ENCODE measurements at places on chromosomes 3 and 15. TPM values are rescaled to one million over a fixed set of nuclear protein-coding genes. Genes with fewer than 3 reads are reported as not detected.

GRCh38 chr15:93948726-93949125 lies 282.6 kb upstream of the MCTP2 start:
- DNase-seq: no peak

GRCh38 chr3:13854492-13854891 lies 25.4 kb downstream of the WNT7A start:
- no peak for DNase-seq

- DNase-seq: no peak
Measured at GRCh38 chr3:145191543-145191942, 969.4 kb downstream of the PLOD2 start.

DNA sequence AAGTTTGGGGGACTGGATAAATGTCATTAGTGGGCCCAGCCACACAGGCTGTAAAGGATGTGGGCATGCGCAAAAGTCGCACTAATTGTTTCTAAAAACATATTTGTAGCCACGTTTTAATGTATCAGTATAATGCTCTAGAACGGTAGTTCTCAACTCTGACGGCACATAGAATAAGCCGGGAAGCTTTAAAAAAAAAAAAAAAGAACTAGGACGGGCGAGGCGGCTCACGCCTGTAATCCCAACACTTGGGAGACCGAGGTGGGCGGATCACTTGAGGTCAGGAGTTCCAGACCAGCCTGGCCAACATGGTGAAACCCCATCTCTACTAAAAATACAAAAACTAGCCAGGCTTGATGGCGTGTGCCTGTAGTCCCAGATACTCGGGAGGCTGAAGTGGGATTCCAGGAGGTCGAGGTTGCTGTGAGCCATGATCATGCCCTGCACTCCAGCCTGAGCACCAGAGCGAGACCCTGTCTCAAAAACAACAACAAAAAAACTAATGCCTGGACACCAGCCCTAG lies 618 bp upstream of the MON1A start:
- no peak for DNase-seq

DNA sequence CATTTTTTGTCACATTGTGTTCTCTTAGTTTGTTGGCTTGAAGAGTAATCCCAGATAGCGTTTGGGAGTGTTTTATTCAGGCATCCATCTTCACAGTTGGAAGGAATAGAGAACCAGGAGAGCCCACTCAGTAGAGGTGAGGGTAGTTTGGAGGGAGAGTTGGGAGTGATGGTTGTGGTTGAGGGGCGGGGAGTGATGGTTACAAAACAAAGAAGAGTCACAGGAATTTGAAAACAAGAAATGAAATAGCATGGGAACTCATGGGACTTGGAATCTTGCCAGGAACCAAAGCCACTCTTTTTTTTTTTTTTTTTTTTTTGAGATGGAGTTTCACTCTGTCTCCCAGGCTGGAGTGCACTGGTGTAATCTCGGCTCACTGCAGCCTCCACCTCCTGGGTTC lies 36.3 kb downstream of the DUT start:
- DNase-seq: no peak

DNA sequence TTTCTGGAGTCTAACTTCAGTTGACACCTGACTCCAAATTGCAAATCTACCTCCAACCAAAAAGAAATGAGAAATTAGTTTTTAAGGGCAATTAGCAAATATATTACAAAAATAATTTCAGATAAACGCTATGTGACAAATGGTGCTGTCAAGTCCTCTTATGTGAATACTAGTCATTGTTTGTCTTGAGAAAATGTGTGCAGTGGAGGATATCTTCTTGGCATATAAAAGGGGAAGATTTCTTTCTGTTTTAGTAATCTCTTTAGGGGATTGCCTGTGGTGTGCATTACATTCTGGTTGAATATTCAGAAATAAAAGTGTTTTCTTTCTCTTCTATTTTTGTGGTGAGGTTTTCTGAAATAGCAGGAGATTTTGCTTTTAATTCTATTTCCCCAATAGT lies 3.0 kb upstream of the GCSAM start:
- DNase-seq: no peak

DNA sequence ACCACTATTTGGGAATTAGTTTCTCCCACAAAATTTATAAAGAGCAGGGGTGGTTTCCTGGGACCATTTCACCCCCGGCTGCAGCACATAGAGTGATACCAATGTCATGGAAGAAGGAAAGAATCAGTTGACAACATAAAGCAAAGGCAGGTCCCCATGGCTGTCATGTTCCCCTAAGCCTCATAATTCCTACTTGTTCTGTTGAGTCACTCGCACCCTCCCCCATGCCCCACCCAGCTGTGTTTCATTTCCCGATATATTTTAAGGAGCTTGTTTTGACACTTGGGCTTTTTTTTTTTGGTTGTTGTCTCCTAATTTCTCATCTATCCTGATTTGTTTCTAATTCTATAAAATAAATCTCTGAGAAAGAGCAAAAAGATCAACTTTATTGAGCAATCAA lies 24.9 kb downstream of the ERC2 start:
- no peak for DNase-seq

DNA sequence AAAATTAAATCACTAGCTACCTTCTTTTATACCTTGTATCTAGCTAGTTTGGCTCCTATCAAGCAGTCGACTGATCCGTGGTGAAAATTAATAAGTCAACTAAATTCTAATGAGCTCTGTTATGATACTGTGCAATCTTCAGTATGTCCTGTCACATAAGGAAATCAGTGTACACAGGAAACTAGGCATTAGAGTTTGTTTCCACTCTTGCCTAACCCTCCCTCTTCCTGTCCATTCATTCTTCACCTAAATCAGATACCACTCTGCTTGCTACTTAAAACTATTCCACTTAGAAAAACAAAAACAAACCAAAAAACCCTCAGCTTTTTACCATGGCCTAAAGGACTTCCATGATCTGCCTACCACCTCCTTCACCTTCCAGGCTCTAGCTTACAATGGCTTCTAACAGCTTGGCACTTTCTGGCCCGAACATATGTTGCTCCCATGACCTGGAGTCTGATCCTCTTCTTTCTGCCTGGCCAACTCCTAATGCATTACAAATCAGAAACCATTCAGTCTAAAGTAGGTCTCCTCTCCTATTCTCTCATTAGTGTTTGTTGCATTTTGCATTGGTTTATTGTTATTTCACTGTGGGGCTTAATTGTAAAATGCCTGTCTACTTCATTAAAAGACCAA lies 7.9 kb downstream of the RFC4 start:
- no peak for DNase-seq

Gene CTSH
- total RNA-seq: 72.3 TPM

Gene FBXL2
- total RNA-seq: 2.1 TPM

Gene SLC24A5
- total RNA-seq: not detected

Gene LEKR1
- total RNA-seq: 0.62 TPM

Gene MCTP2
- 2.1 TPM for total RNA-seq

Gene SHF
- total RNA-seq: 5.0 TPM
